ENCODE measurements at places on chromosomes 5 and 9. TPM values are rescaled to one million over a fixed set of nuclear protein-coding genes. Genes with fewer than 3 reads are reported as not detected.

Gene TAF1L
- total RNA-seq, result not detected

Gene FOXD4L4
- total RNA-seq, result 0.06 TPM

Gene IL9
- total RNA-seq, result not detected

Gene SLC45A2
- total RNA-seq, result 0.23 TPM

Gene ADAMTS6
- total RNA-seq, result 7.6 TPM

Gene GPR150
- total RNA-seq, result not detected

Gene GBGT1
- total RNA-seq, result 5.6 TPM

Gene PLAC8L1
- total RNA-seq, result not detected

Gene MPDZ
- 49.6 TPM for total RNA-seq

Gene TJP2
- 76.6 TPM for total RNA-seq

Gene MYMK
- 2.8 TPM for total RNA-seq

Gene SGTB
- total RNA-seq, result 5.5 TPM

Gene DNM1
- total RNA-seq, result 71.9 TPM

Gene MAML1
- total RNA-seq, result 30.2 TPM

Gene PDE8B
- total RNA-seq, result 5.1 TPM

Gene UIMC1
- total RNA-seq, result 32.8 TPM

Gene CD274
- 2.7 TPM for total RNA-seq

Gene LRRC19
- 12.1 TPM for total RNA-seq

Gene PHF2
- total RNA-seq, result 33.2 TPM

Gene ATP6V0E1
- total RNA-seq, result 95.4 TPM

Gene PCSK1
- total RNA-seq, result 0.18 TPM

Gene LCN2
- 7.1 TPM for total RNA-seq

Gene CIZ1
- 43.8 TPM for total RNA-seq

Gene PHF24
- 0.23 TPM for total RNA-seq

Gene DIPK1B
- 39.6 TPM for total RNA-seq

Gene CER1
- 1.1 TPM for total RNA-seq

Gene FAM221B
- total RNA-seq, result not detected

Gene PTPRD
- total RNA-seq, result 127 TPM

Gene SCGB3A1
- total RNA-seq, result 0.88 TPM

Gene FLT4
- 39.1 TPM for total RNA-seq

Gene EGFL7
- 131 TPM for total RNA-seq

Gene FOCAD
- total RNA-seq, result 51.7 TPM

Gene GPR151
- not detected for total RNA-seq

Measured in metanephros (tissue), 2 donors.